ENCODE measurements at places on chromosomes 11 and 22. TPM values are rescaled to one million over a fixed set of nuclear protein-coding genes. Genes with fewer than 3 reads are reported as not detected.

GAL3ST1 gene
- 1.8 TPM for total RNA-seq

RIMBP3C gene
- total RNA-seq: not detected

DRAP1 gene
- 91.6 TPM for total RNA-seq

NCR3LG1 gene
- 5.6 TPM for total RNA-seq

MAPK8IP2 gene
- 35.3 TPM for total RNA-seq

TCIRG1 gene
- 1.9 TPM for total RNA-seq

OR5B21 gene
- total RNA-seq: not detected

CARD18 gene
- not detected for total RNA-seq

PNPLA5 gene
- total RNA-seq: not detected

PLA2G3 gene
- 0.05 TPM for total RNA-seq

RHOD gene
- total RNA-seq: 6.2 TPM

CLDN5 gene
- 0.16 TPM for total RNA-seq

SCUBE1 gene
- total RNA-seq: 16.9 TPM

RASSF7 gene
- total RNA-seq: 8.9 TPM

GSC2 gene
- 0.45 TPM for total RNA-seq

MMP27 gene
- total RNA-seq: not detected

MRGPRX4 gene
- total RNA-seq: not detected

ELF5 gene
- 0.53 TPM for total RNA-seq

OOSP2 gene
- not detected for total RNA-seq

DLG2 gene
- 12.4 TPM for total RNA-seq

OR2AG2 gene
- total RNA-seq: 0.42 TPM

TKFC gene
- 17.3 TPM for total RNA-seq

KCNJ1 gene
- 0.24 TPM for total RNA-seq

CNGA4 gene
- 0.45 TPM for total RNA-seq

EHD1 gene
- 28.9 TPM for total RNA-seq

FDXACB1 gene
- 4.8 TPM for total RNA-seq

C11orf16 gene
- not detected for total RNA-seq

HBG1 gene
- total RNA-seq: 0.50 TPM

ACTN3 gene
- 1.8 TPM for total RNA-seq

CBLIF gene
- not detected for total RNA-seq

CARD10 gene
- total RNA-seq: 7.5 TPM

C11orf21 gene
- total RNA-seq: 0.41 TPM

FAU gene
- 1,324 TPM for total RNA-seq

HMOX1 gene
- 24.8 TPM for total RNA-seq

MUC5AC gene
- total RNA-seq: 0.49 TPM

CARS1 gene
- 37.9 TPM for total RNA-seq

CASP5 gene
- not detected for total RNA-seq

PIWIL4 gene
- 4.5 TPM for total RNA-seq

EWSR1 gene
- total RNA-seq: 353 TPM

SLC37A2 gene
- total RNA-seq: 1.4 TPM

OR52I2 gene
- total RNA-seq: 0.28 TPM

ENTHD1 gene
- total RNA-seq: 0.73 TPM

LRRC74B gene
- 0.38 TPM for total RNA-seq

RAG2 gene
- total RNA-seq: not detected

NRGN gene
- total RNA-seq: 1.4 TPM

IGLL1 gene
- total RNA-seq: not detected

JAML gene
- 2.6 TPM for total RNA-seq

All from motor neuron (in vitro differentiated cells).